Activated naive CD4-positive, alpha-beta T cell treated with anti-CD3 and anti-CD28 coated beads for 36 hours (primary cell): ENCODE measurements at places on chromosomes 7 and 10. TPM values are rescaled to one million over a fixed set of nuclear protein-coding genes. Genes with fewer than 3 reads are reported as not detected.

The RAB18 gene
- total RNA-seq, result 35.4 TPM

The BICC1 gene
- total RNA-seq, result not detected

The SEC23IP gene
- total RNA-seq, result 49.0 TPM

The RAPGEF5 gene
- total RNA-seq, result 0.40 TPM

The NPSR1 gene
- not detected for total RNA-seq

The SPACDR gene
- total RNA-seq, result 2.3 TPM

The EXOC6 gene
- 9.3 TPM for total RNA-seq

The MAT1A gene
- total RNA-seq, result not detected

The NKX2-3 gene
- not detected for total RNA-seq

The PDK4 gene
- total RNA-seq, result not detected

The OR2A42 gene
- total RNA-seq, result not detected

The NPC1L1 gene
- not detected for total RNA-seq

The SLF2 gene
- 29.3 TPM for total RNA-seq

The CYP3A4 gene
- total RNA-seq, result not detected

The RET gene
- not detected for total RNA-seq

The TYW1B gene
- total RNA-seq, result 2.8 TPM

The SHH gene
- not detected for total RNA-seq

The CACNA2D1 gene
- not detected for total RNA-seq

The EBLN1 gene
- total RNA-seq, result not detected
